ENCODE measurements at places on chromosomes 11 and 22.

DNA sequence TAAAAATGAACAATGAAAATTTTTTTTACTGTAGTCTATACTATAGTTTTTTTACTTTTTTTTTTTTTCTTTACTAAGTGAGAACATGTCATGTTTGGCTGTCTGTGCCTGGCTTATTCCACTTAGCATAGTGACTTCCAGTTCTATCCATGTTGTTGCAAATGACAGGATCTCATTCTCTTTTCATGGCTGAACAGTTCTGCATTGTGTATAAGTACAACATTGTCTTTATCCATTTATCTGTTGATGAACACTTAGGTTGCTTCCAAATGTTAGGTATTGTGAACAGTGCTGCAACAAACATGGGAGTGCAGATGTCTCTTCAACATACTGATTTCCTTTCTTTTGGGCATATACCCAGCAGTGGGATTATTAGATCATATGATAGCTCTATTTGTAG lies 88.1 kb upstream of the CCDC90B start:
- DNase-seq: no peak

- no peak for DNase-seq
Observed at GRCh38 chr11:99632969-99633368, 612.2 kb downstream of the CNTN5 start.

GRCh38 chr11:6926208-6927029 lies at the start of gene ZNF215:
Gene ZNF215 (plus strand): TSS chr11:6926426. CDS start chr11:6932273, 5,847 bp downstream.
- DNase-seq: no peak

DNA sequence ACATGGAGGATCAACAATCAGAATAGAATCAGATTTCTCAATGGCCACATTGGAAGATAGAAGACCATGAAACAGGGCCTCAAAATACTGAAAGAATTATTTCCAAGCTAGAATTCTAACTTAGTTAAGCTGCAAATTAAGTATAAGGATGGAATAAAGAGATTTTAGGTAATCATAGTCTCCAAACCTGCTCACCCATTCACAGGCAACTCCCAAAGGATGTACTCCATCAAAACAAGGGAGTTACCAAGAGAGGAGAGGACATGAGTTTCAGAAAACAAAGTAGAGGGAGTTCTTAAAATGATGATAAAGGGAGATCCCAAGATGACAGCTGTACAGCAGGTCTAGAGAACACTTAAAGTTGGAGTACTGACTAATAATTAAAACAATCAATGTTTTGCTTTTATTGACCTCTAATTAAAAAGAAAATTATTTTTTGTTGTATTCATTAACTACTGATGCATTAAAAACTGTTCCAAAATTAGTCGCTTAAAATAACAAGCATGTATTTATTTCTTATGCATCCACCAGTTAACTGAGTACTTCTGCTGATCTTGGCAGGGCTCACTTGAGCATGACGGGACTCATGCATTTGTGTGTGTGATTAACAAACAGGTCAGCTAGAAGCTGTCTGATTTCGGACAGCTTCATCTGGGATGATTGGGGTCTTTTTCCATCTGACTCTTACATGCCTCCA lies 95.6 kb downstream of the CD44 start:
- no peak for DNase-seq

GRCh38 chr11:129418039-129418438 lies 42.4 kb downstream of the BARX2 start:
- DNase-seq: no peak

DNA sequence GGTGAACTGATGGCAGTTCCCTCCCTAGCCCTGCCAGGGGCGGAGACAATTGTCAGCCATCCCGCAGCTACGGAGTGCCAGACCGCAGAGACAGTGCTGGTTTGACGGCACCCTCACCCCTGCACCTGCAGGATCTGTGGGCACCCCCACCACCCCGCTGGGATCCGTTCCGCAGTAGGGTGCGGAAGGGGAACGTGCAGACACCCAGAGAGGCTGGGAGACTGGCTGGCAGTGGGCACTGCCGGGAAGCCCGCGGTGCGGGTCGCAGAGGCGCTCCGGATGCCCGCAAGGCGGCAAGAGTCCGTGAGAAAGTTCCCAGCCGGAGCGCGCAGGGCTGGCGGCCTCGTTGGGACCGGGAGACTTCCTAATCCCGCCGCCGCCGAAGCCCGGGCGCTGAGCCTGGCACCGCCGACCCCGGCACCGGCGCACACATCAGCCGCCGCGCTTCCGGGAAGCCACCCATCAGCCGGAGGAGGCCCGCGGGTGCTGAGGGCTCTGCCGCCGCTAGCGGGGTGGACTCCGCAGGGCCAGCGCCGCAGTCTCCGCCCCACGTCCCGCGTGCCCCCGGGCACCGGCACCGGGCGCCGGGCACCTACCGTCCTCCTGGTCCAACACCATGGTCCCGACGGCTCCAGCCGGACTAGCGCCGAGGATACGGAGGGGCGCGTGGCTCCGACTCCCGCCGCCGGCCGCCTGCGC lies 4.3 kb upstream of the LMO1 start:
- no peak for DNase-seq

DNA sequence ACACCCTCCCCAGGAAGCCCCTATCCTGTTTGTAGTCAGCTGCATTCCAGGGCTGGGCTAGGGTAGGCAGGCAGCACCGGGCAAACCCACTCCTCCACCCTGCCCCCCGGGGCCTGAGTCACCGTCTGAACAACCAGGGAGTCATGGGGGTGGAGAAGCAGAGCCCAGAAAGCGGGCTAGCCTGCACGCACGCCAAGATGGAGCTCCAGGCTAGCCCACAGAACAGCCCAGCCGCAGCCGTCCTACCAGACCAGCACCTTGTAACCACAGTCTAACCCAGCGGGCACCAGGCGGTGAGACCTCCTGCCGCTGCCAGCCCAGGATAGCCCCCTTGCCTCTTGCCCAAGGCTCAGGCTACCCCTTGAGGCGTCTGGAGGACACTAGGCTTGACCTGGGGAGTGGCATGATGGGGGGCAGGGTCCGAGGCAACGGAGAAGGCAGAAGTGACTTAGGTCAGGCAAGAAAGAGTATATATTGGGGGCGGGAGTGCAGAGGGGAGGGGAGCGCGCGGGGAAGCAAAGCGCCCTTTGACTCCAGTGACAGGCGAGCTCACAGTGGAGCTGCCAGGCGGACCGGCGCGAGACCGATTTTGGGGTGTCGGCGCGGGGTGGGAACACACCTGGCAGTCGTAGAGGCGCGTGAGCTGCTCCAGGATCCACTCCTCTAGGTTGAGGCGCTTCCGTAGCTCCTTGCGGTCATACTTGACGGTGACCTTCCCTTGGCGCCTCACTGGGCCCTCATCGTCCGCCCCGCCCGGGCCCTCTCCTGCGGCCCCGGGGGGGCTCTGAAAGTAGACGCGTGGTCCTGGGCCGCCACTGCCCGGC lies 734 bp downstream of the PPP1R14B start:
- DNase-seq: peak; percentile 57

DNA sequence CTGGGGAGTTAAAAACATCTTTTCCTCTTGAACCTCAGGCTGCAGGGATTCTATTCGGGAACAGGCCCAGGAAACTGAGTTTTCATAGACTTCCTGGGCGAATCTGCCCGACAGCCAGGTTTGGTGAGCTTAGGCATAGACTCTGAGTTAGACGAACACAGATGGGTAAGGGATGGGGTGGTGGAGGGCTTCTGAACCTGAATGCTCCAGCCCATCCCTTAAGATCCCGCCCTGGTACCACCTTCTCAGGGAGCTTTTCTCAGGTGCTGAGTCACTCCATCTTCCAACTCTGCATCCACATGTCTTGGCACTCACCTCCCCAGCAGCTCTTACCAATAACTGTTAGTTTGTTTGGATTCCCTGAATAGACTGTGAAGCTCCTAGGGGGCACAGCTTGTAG lies 37.4 kb downstream of the MICAL2 start:
- no peak for DNase-seq

- no peak for DNase-seq
Observed at GRCh38 chr11:66243782-66244535, 24.5 kb upstream of the RAB1B start.

- no peak for DNase-seq
Observed at GRCh38 chr11:83259559-83259958, 26.6 kb downstream of the CCDC90B start.

- no peak for DNase-seq
Observed at GRCh38 chr11:85132851-85133585, 494.1 kb downstream of the DLG2 start.

DNA sequence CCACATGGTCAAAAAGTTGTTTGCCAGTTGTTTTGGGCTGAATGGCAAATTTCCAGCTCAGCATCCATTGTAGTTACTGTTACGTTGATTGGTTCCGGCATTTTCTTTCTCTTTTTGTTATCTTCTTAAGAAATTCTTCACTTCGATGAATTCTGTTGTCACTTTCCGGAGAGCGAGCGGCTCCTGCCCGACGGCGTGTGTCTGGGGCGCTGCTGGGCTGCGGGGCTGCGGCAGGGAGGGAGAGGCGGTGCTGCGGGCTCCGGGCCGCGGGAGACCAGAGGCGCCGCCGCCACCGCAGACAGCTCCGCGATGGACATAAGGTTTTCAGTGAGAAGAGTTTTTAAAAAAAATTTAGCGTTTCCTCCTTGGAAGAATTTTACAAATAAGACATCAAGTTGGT lies 117.4 kb downstream of the RRM1 start:
- DNase-seq: no peak
